ENCODE measurements at places on chromosomes 11 and 22.
A peak's percentile ranks its signal among the peaks of the same experiment; 100 is the strongest.

GRCh38 chr11:35980686-35981390, 37.0 kb downstream of the LDLRAD3 start:
- DNase-seq: no peak

- peak; percentile 39 for DNase-seq
Observed at GRCh38 chr11:74493791-74494630, 487 bp upstream of the LIPT2 start.

GRCh38 chr22:18136563-18137320, 13.2 kb upstream of the USP18 start:
- no peak for DNase-seq

DNA sequence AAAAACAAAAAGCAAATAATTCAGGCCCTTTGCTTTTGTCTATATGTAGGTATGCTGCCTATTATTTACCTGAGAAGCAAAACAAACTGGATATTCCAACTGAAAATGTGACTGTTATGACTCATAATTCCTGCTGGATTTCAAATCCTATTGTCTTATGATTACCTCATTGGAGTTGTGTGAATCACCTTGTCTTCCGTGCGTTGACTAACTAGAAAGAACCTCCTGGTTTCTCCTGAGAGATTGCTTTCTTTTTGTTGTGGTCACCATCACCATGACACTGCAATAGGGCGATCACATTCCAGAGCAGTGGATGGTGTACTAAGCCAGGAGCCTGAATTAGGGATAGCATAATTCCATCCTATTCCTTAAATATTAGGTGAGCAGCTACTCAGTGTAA, 23.0 kb upstream of the EXPH5 start:
- no peak for DNase-seq

DNA sequence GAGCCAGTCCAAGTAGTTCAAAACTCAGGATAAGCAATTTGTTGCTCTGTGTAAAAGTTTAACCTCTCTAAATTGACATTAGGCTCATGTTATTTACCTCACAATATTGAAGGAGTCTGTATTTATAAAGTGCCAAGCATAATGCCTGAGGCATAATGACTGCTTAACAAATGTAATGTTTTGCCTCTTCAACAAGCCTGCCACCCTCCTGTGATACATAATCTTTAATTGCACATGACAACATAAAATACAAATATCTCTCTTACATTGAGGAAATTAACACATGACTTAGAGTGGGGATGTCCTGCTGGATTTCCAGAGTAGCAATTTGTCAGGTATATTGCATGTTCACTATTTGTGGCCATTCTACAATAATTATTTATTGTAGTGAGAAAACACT, 469.2 kb upstream of the ANO5 start:
- no peak for DNase-seq

- no peak for DNase-seq
Observed at GRCh38 chr11:133243832-133244231, 288.5 kb downstream of the OPCML start.

DNA sequence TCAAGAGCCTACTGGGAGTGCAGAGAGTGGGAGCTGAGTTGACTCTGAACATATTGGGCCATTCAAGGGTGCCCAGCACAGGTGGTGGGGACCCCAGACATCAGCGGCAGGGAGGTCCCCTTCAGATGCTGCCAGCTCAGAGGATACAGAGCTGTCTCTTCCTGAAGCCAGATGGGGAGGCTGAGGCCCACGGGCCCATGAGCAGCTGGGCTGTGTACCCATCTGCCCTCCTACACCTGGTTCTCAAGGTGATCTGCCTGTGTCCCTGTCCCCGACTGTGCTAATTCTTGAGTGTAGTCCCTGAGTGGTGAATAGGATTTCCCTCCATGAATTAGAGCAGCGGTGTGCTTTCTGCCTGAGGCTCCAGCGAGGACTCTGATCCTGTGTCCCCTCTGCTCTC, 76.3 kb downstream of the MICAL2 start:
- no peak for DNase-seq

- DNase-seq: peak; percentile 18
Observed at GRCh38 chr11:102534261-102534872, 3.8 kb upstream of the MMP7 start.

- DNase-seq: no peak
Observed at GRCh38 chr11:86246293-86246675, 1.7 kb downstream of the EED start.

- no peak for DNase-seq
Observed at GRCh38 chr22:39089928-39090327, 7.1 kb upstream of the APOBEC3H start.

DNA sequence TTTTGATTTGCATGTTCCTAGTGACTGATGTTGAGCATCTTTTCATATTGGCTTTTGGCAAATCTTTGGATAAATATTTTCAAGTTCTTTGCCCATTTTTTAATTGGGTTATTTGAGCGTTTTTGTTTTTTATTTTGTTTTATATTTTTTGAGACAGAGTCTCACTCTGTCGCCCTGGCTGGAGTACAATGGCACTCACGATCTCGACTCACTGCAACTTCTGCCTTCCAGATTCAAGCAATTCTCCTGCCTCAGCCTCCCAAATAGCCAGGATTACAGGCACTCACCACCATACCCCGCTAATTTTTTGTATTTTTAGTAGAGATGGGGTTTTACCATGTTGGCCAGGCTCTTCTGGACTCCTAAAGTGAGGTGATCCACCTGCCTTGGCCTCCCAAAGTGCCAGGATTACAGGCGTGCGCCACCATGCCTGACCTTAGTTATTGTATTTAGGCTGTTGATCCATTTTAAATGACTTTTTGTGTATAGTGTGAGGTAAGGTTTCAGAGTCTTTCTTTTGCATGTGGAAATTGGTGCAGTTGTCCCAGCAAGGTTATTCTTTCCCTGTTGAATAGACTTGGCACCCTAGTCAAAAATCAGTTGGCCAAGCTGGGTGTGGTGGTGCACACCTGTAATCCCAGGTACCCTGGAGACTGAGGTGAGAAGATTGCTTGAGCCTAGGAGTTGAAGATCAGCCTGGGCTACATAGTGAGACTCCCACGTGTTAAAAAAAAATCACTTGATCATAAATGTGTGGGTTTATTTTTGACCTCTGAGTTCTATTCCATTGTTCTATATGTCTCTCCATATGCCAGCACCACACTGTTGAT, 23.7 kb upstream of the AIFM3 start:
- DNase-seq: no peak

- DNase-seq: no peak
Observed at GRCh38 chr11:28009388-28009787, 98.6 kb downstream of the KIF18A start.

DNA sequence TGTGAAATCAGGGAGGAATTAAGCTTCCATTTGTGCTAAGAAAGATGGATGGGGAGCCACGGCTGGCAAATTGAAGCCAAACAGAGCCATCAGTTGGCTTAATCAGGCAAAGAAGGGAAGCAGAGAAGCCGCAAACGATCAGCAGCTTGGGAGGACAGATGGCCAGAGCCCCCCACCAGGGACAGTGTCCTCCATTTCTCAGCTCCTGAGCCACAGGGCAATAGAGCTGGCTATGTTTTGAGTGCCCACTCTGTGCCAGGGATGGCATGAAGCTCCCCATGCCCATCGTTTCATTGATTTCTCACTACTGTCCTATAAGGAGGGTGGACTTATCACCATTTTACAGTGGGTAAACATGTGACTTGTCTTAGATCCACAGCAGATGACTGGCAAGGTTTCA, 126.3 kb upstream of the ASPHD2 start:
- DNase-seq: no peak

DNA sequence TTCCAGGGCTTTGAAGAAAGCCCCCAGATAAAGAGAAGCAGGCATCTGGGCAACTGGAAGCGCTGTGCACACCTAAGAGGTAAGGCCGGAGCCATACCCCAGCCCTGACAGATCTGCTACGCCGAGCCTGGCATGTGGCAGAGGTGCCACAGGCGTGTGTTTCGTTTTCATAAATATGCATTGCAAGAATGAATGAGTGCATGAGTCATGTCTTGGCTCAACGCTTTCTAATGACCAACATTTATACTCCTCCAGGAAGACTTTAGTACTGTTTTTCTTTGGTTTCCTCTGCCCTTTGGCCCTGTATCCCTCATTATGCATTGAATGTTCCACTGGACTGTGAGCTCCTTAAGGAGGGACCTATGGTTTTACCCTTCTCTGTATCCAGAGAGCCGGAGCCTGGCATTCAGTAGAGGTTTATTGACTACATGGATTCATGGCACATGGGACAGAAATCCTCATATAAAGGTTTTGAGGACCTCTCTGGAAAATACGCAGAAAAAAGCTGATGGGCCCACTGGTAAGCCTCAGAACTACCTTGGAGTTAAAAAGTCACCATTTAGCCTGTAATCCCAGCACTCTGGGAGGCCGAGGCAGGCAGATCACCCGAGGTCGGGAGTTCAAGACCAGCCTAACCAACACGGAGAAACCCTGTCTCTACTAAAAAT, 38.9 kb upstream of the CSNK2A3 start:
- DNase-seq: no peak

DNA sequence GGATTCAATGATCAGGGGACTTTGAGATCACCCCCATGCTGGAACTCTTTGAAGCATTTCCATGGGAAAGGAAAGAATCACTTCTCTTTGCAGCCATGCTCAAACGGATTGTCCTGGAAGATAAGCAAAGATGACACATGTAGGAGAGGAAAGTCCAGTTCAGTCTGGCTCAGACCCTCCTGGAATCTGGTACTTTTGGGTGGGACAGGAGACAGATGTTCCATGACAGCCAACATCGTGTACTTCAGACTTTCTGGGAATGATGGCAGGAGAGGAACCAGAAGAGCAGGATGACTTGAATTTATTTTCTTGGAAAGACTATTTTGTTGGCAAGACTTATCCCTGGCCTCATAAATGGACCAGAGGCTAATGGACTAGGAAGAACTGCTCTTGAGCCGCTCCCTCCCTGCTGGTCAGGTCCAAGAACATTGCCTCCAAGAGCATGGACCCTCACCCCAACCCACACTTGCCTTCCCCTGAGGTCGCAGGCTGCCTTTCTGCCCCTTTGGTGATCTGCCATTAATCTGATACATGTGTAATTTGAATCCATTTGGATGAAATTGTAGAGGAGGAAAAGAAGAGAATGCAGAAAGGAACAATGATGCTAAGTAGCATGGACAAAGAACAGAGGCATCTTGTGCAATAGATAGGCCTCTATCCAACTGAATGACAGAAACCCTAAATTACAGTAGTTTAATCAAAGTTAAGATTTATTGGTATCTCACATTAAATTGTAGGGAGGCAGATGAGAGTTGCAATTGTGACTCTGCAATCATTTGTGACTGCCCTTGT, 201.0 kb downstream of the SNX19 start:
- DNase-seq: no peak

GRCh38 chr11:2327032-2327431, 25.2 kb downstream of the TSPAN32 start:
- DNase-seq: no peak

DNA sequence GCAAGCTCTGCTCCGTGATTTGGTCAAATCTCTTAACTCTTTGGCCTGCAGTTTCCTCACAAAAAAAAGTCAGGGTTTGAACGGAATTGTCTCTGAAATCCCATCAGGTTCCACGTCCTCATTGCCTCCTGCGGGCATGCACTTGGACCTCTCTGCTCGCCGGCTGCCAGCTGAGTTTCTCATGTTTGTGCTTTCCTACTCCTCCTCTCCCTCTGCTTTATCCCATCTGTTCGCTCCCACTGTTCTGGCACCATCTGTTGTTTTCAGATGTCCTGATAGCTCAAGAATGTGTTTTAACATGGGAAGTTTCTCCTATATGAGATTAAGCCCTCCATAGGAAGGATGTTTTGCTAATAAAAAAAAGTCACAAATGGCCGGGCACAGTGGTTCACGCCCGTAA, 49.4 kb upstream of the ARHGAP42 start:
- no peak for DNase-seq

GRCh38 chr11:24625975-24626374, 129.1 kb downstream of the LUZP2 start:
- DNase-seq: no peak

GRCh38 chr22:25419247-25420113, 145.0 kb upstream of the GRK3 start:
- DNase-seq: peak; percentile 24

- no peak for DNase-seq
Observed at GRCh38 chr11:28704801-28705200, 596.6 kb downstream of the METTL15 start.

- no peak for DNase-seq
Observed at GRCh38 chr22:47027766-47028165, 265.3 kb downstream of the TBC1D22A start.

- DNase-seq: no peak
Observed at GRCh38 chr22:41289671-41290070, 3.7 kb upstream of the RANGAP1 start.

- DNase-seq: peak; percentile 59
Observed at GRCh38 chr11:102914238-102915043, 39.7 kb upstream of the MMP12 start.

- DNase-seq: no peak
Observed at GRCh38 chr11:41879214-41879613, 419.8 kb upstream of the LRRC4C start.

DNA sequence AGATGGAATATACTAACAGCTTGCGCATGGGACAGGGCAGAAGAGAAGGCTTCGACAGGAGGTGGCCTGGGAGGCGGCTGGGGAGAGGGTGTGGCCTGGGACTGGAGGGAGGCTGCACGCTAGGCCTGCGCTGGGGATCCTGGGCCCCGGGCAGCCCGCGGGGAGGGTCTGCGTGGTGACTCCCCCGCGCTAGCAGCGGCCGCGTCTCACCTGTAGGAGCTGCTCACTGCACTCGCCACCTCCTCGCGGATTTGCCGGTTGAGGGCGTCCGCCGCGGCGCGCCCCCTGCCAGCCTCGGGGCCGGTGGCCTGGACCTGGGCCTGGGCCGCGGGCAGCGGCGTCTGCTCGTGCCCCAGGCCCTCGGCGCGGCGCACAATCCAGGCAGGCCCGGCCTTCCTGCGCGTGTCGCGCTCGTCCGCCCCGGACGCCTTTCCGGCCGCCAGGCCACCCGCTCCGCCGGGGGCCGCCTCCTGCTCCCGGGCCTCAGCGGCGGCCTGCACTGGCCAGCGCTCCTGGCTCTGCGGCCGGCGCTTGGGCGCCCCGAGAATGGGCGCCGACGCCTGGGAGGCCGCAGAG, 1.5 kb downstream of the MAP6 start:
- no peak for DNase-seq

- no peak for DNase-seq
Observed at GRCh38 chr11:69115586-69116560, 39.9 kb upstream of the SMIM38 start.

GRCh38 chr11:2572491-2573239, 127.1 kb downstream of the KCNQ1OT1 start:
- no peak for DNase-seq

GRCh38 chr22:44137415-44137814, 43.3 kb upstream of the PARVG start:
- no peak for DNase-seq

- peak; percentile 3 for DNase-seq
Observed at GRCh38 chr11:119759324-119759723, 30.3 kb upstream of the NECTIN1 start.
